ENCODE measurements at places on chromosomes 7 and 10.

- DNase-seq, result no peak
Measured at GRCh38 chr10:76106611-76107010, 675.2 kb downstream of the LRMDA start.

DNA sequence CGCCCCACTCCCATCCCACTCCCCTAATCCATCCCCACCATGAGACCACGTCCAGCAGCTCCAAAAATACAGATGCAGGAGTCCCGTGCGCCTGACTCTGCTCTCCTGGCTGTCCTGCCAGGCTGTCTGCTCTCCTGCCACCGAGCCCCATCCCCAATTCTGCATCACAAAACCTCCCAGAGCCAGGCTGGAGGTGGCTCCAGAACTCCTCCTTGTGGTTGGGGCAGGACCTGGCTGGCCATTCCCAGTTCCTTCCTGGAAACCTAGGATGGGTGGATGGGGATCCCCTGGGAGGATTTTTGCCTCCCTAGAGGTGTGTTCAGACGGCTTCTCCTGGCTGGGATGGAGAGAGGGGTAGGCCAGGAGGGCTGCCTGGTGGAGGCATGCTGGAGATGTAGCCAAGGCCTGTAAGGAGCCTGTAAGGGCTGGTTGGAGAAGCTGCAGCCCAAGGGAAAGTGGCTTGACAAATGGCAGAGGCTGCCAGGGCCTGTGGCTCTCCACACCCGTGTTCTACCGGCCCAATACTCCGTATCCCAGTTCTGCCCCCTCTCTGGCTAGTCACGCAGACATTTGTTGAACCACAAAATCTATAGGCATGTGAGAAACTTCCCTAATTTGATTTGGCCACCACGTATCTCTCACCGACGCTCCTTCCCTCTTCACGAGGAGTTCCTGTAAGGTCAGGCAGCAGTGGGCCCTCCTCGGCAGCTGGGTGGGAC, 99.3 kb downstream of the ARHGAP22 start:
- DNase-seq, result peak; percentile 74

DNA sequence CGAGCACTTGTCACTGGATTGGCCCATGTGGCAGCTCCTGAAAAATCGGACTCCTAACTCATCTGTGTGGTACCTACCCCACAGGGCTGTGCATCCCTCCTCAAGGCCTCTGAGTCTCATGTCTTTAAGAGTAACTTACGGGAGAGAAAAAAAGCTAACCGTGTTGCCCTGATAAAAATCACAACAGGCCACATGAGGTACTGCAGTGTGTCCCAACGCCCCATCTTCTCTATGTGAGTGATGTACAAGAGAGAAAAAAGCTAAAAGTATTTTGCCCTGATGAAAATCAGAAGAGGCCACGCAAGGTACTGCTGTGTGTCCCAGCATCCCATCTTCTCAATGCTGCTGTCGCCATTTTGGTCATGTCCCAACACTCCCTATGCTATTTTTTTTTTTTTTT, 41.2 kb upstream of the ADRB1 start:
- DNase-seq, result peak; percentile 19

- peak; percentile 45 for DNase-seq
Measured at GRCh38 chr7:138429577-138430250, 30.3 kb upstream of the TRIM24 start.

GRCh38 chr7:67754651-67755050, 758.0 kb downstream of the TYW1 start:
- DNase-seq, result no peak

DNA sequence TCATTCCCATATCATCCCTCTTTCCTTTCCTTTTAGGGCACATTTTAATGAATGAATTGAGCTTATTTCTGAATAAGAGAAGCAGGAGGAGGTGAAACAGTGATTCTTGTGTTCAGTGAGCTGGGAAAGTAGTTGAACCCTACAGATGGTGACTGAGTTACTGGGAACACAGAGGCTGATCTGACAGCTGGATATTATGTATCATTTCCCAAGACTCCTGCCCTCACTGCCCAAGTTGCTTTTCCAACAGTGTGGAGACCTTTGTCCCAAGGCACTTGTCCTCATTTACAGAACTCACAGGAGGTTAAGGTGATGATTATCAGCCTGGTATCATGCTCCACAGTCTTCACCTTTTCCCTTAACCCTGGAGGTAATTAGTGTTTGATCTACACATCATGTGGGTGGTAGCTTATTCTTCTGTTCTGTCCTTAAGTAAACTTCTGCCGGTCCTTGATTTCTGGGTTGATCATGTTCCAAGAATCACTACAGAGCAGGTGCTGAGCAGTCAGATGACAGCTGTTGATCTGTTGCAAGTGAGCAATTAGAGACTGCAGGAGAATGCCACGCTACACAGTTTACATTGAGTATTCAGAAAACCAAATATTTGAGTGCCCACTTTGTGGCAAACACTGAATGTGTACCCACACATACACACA, 2.6 kb downstream of the PRLHR start:
- no peak for DNase-seq

DNA sequence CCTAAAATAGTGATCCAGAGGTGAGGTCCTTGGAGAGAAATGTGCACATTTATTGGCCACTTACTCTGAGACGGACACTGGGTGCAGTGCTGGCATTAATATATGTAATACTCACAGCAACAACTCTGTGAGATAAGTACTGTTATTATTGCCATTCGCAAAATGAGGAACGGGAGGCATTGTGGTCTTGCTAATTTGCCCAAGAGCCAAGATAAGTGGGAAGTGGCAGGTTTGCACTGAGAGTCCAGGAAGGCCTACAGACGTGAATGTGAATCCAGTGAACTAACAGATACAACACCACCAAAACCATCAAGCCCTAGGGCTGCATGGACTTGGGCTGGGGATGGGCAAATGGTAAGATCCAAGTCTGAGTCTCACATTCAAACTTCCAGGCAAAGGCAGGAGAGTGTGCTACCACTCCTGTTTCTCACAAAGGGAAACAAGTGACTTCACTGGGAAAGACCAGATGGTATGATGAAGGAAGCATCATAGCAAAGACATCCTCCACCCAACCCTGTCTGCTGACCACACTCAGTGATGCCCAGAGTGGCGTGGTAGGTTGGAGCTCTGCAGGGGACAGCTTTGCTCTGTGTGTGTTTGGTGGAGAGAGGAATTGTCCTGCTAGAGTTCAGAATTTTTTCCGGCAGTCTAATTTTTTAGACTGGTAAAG, 19.2 kb downstream of the TMEM273 start:
- DNase-seq, result no peak

- DNase-seq, result no peak
Measured at GRCh38 chr7:157908006-157908782, 571.4 kb downstream of the DNAJB6 start.

DNA sequence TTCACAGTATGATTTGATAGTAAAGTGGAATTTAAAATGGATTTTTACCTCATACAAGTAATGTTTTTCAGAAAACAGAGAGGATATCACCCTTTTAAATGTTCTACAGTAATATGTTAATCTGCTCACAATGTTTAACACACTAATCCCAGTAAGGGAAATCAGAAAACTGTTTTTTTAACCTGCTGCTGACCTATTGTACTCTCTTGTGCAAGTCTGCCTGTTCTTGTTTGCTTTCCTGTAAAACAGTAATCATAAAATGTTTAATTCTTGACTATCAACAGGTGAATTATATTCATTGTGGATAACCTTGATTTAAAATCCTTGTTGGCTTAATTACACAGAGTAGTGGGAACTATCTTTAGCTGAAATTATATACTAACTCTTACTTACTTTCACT, 126.4 kb downstream of the GNAT3 start:
- DNase-seq, result no peak

DNA sequence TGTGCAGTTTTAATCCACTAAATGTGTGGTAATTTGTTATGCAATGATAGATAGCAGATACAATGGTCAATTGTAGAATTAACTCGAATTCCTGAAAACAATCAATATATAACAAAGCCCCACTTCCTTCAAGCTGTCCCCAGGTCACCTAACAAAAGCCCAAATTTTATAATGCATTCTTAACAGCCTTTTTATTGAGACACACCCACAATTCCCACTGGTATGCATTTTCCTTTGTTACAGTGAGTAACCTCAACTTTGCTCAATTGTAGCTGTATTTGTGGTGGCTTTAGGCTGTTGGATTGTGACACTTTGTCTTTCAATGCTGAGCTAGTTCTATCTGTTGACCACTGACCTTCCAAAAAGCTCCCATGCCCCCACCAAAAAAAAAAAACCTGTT, 279.8 kb upstream of the CACNA2D1 start:
- no peak for DNase-seq

DNA sequence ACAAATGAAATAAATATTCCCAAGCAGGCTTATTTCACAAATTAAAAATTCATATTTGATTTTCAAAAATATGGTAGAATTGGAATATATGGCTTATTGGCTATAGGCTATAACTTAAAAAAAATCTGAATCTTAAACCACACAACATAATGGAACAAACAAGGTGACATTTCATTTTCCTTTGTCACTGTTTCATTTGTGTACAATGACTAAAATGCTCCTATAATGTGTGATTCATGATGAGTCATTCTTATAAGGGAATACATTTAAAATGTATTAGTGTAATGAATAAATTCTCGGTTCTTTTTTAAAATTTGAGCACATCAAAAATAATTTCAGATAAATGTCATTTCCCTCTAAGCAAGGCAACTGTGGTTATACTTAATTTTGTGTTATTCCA, 148.0 kb upstream of the ANK3 start:
- DNase-seq, result no peak

- DNase-seq, result no peak
Measured at GRCh38 chr10:47261121-47261520, 38.9 kb upstream of the GDF10 start.

GRCh38 chr10:123507298-123507697, 158.9 kb upstream of the GPR26 start:
- no peak for DNase-seq

DNA sequence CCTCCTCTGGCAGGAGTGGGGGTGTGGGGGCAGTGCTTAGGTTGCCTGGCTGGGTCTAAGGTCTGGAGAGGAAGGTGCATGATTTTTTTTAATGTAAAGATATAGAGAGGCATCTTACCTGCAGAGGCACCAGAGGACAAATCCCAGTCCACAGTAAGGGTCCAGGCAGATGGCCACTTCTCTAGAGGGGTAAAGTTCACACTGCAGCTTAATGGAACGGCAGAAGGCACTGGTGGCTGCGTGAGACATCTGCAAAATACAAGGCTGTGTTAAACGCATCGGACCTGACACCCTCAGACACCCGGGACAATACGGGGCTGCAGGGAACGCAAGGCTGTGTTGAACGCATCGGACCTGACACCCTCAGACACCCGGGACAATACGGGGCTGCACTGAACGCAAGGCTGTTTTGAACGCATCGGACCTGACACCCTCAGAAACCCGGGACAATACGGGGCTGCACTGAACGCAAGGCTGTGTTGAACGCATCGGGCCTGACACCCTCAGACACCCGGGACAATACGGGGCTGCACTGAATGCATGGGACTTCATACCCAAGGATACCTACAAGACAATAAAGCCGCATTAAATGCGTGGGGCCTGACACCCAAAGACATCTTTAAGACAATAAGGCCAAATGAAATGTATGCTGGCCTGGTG, 206.0 kb downstream of the ZMYND11 start:
- no peak for DNase-seq

DNA sequence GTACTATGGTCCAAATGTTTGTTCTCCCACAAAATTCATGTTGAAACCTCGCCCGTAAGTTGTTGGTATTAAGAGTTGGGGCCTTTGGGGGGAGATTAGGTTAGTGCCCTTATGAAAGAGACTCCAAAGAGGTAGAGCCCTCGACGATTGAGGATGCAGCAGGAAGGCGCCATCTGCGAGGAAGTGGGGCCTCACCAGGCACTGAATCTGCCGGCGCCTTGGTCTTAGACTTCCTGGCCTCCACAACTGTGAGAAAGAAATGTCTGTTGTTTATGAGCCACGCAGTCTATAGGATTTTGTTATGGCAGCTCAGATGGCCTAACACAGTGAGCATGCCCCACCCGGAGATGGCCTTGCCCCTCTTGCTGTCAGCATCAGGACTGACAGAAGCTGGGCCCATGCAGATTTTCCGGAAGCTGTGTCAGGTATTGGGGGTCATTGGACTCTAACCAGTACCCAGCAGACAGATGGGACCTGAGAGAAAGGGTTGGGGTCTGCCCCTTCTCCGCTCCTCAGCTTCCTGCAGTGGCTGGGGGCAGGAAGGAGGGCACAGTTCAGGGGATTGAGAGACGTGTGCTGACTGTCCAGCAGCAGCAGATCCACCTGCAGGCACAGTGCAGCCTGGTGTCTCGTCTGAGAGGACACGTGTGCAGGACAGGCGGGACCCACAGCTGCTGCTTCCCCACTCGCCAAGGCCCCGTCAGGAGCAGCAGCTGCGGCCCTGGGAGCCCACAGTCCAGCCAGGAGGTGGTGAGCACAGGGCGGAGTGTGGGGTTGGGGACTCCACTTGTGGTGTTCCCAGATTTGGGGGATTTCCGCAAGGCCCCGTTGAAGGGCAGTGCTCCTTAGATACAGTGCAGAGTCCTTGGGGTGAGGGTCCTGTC, 47.8 kb downstream of the MGMT start:
- DNase-seq, result no peak

DNA sequence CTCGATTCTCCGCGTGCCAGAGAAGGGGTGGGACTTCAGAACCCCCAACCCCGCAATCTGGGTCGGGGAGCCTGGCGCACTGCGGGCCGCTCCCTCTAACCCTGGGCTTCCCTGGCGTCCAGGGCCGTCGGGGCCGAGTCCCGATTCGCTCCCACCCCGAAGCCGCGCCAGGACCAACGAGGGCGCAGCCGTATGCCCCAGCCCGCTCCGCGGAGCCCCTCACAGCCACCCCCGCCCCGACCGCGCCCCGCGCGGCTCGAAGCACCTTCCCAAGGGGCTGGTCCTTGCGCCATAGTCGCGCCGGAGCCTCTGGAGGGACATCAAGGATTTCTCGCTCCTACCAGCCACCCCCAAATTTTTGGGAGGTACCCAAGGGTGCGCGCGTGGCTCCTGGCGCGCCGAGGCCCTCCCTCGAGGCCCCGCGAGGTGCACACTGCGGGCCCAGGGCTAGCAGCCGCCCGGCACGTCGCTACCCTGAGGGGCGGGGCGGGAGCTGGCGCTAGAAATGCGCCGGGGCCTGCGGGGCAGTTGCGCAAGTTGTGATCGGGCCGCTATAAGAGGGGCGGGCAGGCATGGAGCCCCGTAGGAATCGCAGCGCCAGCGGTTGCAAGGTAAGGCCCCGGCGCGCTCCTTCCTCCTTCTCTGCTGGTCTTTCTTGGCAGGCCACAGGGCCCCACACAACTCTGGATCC, at the start of gene LEP:
LEP (plus strand) TSS at position 583 of the 691 bp plus-strand sequence. CDS start 10,741 bp downstream, outside the sequence.
- DNase-seq, result no peak

DNA sequence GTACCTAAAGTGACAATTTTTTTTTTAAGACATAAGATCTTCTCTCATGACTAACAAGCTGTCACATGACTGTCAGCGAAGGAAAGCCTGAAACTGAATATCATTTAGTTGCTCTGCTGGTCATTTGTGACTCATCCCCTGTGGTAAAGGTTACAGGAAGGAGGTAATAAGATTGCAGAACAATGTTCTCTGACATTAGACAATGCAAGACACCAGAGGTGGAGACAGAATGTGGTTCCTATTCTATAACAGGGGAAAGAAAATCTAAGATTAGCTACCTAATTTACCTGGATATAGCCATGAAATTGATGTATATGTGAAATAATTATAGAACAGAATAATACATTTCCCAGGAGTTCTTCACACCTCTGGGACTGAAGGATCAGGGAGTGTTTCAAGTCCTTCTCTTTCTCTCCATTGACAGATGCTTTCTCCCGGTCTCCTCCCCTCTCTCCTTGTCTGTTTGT, 47.7 kb downstream of the LRGUK start:
- peak; percentile 52 for DNase-seq

All from mesendoderm (in vitro differentiated cells).